ENCODE measurements at places on chromosomes 5 and 9.

DNA sequence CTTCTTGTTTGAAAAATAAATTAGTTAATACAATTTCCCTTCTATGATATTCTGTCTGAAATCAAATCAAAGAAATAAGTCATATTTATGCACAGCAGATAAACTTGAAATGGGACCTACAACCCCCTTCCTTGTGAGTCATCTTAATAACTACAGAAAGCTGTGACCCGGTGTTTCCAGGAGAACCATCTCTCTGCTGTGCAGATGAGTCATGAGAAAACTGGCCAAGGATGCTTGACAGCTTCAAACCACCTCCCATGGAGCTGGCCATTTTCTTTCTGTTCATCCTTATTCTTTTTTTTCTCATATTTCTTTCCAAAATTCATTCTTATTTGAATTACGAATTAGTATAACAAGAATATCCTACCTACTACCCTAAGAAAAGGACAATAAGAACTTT is 43.4 kb upstream of the NR4A3 start:
- no peak for DNase-seq

DNA sequence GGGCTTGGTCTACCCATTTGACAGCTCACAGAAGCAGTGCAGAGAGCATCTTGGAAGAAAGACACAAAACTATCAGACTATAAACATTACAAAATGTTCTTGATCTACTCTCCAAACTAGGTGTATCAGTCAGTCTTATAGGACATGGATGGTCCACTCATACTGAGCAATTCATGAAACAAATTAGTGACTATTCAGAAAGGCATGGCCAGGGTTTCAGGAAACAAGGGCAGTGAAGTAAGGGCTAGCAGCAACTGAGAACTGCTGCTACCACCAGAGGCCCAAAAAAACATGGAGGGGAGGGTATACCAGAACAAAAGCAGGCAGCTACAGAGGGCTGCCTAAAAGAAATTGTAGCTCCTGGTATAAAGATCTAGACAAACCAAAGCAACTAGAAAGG is 287.0 kb downstream of the PIK3R1 start:
- DNase-seq: no peak

DNA sequence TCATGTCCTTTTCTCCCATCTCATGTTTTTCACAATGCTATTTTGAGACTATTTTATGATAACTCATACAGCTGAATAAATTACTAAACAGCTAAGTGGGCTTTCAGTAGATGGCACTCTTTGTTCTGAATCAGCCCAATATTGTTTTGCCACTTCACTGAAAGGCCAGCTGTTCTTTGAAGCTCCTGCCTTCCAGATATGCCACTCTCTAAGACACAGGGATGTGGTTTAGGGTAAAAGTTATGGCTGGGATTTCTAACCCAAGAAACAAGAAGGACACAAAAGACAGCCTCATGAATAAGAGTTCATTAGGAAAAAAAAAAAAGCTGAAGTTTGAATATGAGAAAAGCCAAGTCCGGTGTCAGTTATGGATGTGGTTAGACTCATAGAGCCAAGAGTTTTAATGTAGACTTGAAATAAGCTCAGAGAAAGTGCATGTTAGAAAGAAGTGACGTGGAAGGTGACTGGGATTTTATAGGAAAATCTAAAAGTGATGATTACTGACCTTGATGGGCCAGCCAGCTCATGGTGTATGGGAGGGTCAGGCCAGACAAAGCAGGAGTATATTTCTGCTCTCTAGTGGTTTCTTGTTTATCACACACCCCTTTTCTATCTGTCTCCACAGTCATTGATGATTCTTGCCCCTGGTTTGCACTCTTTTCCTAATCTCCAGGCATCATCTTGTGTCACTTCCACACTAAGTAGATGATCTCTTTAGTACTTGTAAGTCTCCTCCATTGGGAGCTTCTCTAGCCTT is 488.5 kb downstream of the NR2F1-AS1 start:
- DNase-seq: peak; percentile 45

- peak; percentile 43 for DNase-seq
Measured at GRCh38 chr5:116032094-116032517, at the start of gene ARL14EPL. ARL14EPL (plus strand) TSS chr5:116032472; CDS start chr5:116051466, 18,994 bp downstream.

Measured in umbilical cord (tissue), 2 donors.